ENCODE measurements at places on chromosomes 12 and 14.

DNA sequence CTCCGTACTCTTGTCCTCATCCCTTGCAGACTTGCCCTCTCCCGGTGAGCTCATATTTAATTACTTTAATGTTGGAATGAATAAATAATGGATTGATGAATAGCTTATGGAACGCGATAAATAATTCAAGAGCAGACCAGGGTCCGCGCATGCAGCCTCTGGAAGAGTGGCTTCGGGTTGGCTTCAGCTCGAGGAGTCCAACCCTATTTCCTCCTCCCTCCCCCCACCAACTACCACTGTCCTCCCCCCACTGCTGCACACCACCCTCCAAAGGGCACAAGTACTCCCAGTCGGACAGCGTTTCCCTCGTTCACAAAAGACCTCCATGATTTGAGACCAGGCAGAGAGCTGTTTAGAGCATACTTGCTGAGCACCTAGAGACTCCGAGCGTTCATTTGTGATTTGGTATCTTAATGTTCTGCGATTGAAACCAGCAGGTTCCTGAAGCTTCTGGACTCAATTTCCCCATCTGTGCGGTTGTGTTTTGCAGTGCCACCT lies 647 bp upstream of the SIX1 start:
- DNase-seq = peak; percentile 48

DNA sequence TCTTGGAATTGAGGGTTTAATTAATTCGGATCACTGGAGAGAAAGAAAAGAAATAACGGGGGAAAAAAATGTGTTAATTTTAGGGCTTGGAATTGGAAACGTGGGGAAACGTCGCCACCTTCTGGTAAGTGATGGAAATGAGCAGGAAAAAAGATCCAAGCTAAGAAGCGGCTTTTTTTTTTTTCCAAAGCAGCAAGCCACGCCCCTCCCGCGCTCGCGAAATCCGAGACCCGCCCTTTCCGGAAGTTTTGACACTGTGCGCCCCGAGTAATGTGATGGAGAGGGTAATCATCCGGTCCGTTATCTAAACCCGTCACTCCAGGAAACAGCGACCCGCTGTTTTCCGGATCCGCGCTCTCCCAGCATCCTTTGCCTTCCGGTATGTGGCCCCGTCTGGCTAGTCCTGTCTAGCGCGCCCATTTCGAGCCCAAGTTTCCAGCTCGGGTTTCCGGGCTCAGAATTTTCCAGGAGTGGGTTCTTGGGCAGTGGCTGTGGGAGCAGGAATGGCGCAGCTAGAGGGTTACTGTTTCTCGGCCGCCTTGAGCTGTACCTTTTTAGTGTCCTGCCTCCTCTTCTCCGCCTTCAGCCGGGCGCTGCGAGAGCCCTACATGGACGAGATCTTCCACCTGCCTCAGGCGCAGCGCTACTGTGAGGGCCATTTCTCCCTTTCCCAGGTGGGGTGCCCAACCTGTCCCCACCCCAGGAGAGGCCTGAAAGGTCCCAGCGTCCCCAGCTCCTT lies at the start of gene ALG10B:
ALG10B (plus strand) TSS at position 384 of the 739 bp plus-strand sequence; CDS start at position 504, 120 bp downstream.
- DNase-seq = peak; percentile 98

- DNase-seq = peak; percentile 28
Measured at GRCh38 chr12:112841906-112842305, 50.4 kb downstream of the RPH3A start.

DNA sequence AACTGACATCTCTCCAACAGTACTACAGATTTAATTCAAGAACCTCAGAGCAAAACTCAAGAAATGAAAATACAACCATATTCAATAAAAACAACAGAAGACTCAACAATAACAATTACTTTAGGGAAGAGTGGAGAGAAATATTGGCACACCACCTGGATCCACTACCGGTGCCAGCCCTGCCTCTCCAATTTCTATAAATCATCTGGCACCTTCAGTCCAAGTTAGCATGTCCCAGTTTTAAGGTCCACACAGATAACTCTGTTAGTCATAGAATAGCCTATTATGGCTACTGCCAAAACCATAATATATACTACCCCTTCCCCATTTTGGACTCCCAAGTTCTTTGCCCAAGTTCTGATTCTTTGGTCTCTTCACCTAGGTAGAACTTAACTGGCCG lies 69.9 kb upstream of the PSMA6 start:
- DNase-seq = peak; percentile 40

- no peak for DNase-seq
Measured at GRCh38 chr14:77589099-77589498, 27.3 kb downstream of the SPTLC2 start.

DNA sequence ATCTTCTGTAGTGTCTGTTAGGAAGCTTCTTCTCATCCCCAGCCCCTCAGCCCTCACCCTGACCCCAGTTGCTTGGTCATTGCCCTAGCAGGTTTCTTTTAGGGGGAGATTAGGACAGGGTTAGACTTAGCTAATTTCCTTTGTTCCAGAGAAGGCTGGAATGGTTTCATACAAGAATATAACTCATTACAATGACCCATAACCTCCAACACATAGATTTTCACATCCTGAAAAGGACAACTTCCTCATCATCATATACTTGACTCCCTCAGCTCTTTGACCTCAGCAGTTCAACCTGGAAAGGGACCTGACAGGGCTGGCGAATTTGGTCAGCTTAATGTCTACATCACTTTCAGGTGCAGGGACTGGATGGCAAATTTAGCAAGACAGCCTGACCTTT lies 8.0 kb upstream of the BHLHE41 start:
- DNase-seq = no peak

DNA sequence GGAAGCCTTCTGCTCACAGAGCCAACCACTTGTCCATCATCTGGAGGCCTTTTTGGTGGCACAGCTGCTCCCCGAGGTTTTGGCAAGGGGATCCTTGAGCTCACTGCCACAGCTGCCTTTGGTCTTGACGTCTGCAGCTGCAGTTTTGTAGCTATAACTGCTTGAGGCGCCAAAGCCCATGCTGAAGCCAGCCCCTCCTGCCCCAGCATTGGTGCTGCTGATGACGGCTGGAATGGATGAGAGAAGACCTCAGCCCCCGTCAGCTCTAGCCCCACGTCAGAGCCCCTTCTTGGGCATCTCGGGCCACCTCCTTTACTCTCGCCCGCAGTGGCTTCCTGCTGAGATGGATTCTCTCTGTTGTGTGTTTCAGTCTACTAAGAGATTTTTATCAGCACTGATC lies 12.3 kb upstream of the KRT74 start:
- no peak for DNase-seq

- DNase-seq = no peak
Measured at GRCh38 chr12:113162102-113163029, 12.8 kb downstream of the CFAP73 start.

DNA sequence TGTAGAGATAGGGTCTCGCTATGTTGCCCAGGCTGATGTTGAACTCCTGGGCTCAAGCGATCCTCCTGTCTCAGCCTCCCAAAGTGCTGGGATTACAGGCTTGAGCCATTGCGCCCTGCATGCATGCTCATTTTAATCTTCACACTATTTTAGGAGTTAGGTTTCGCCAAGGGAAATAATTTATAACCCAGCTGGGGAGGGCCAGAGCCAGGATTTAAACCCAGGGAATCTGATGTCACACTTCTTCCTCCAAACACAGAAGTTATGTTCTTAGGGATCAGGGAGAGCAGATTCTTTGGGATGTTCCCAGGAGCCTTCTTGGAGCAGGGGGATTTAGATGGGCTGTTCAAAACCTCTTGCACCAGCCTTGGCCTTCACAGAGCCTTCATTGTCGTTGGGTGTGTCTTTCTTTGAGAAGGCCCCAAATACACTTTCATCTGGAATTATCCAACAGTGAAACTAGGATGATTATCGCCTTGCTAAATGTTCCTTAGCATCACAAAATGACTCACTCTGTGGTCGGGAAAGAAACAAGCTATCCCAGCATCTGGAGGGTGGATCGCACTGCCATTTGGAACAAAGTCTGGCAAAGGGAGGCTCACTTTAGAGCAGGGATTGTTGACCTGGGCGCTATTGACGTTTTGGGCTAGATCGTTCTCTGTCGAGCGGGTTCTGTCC lies 8.2 kb upstream of the PPP1CC start:
- peak; percentile 16 for DNase-seq

GRCh38 chr12:48442179-48442847 lies 30.0 kb upstream of the ANP32D start:
- no peak for DNase-seq

DNA sequence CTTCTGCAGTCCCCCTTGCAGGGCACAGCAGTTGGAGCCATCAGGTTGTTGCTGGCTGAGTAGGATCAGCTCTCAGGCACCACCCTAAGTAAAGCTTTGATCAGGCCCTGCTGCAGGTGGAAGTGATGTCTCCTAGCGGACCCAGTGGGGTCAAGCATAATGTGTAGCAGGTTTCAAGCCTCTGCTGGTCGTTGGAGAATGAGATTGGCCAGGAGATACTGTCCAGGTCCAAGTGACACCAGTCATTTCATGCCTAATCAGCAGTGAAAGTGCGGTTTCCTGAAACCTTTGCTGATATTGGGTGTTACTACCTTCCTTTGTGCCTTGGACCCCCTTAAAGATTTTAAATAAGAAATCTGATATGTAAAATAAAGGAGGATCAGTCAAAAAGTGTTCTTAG lies 72.6 kb downstream of the SUSD6 start:
- no peak for DNase-seq

- DNase-seq = peak; percentile 84
Measured at GRCh38 chr12:42761601-42762350, 172.2 kb upstream of the PRICKLE1 start.

- no peak for DNase-seq
Measured at GRCh38 chr12:85394809-85395208, 114.8 kb downstream of the ALX1 start.

- no peak for DNase-seq
Measured at GRCh38 chr12:23564451-23565152, 384.9 kb downstream of the SOX5 start.

GRCh38 chr12:42568952-42569915 lies 20.3 kb downstream of the PRICKLE1 start:
- DNase-seq = peak; percentile 75

GRCh38 chr12:4817880-4818279 lies 91.8 kb upstream of the KCNA1 start:
- DNase-seq = no peak

GRCh38 chr12:97638739-97639138 lies 176.1 kb downstream of the RMST start:
- no peak for DNase-seq

DNA sequence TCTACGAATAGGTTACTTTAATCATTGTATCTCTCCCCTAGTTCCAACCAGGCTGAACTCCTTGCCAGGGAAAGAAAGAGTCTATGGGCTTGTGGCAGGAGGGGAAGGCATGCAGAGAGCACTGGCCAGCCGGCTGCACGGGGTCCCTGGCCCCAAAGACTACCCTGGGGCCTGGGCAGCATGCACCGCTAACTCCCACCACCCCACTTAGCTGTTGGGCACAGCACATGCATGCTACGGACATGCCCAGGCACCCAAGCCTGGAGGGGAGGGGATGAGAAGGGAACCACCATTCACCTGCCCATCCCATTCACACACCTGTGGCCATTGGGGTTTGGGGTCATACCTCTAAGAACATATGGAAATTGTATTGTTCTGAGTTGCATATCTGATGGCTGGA lies 94.1 kb downstream of the PIK3C2G start:
- no peak for DNase-seq

DNA sequence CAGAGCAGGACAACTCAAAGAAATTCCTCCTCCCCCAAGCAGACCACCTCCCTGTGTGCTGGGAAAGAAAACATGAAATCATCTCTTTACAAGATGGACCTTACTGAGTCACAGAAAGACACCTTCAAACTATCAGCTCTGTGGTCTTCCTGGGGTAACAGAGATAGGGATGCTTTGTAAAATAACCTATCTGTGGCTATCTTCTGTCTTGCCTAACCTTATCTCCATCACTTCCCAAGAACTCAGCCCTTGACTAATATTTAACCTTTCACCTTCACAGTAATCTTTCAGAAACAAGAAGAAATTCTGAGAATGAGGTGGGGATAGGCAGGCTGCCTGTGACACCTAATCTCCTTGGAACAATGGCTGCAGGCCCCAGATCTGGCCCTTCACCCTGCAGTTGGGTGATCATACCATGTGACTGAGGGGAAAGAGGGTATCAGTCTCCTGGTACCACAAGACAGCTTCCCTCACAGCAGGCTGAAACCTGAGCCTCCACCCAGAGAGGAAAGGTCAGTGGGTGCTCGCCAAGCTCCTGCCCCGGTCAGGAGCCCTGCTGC lies 27.4 kb upstream of the CEBPE start:
- no peak for DNase-seq

DNA sequence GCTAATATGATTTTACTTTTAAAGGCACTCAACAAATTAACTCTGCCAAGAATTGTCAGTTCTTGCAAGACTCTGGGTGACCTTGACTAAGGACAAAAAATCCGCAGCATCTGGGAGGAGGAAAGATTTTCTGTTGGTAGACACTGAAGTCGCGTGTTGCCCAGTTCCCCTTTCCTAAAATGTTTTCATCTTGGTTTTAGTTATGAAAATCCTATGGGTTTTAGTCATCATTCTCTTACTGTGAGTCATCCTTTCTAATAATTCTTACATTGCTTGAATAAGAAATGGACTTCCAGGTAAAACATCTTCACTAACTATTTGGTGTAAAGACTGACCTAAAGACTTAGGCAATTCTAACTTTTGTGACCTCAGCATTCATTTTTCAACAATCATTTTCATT lies 9.1 kb downstream of the GSG1 start:
- peak; percentile 72 for DNase-seq
